ENCODE measurements at places on chromosomes 6 and 20.

- no peak for DNase-seq
These were observed 332.4 kb downstream of the PRKN start for GRCh38 chr6:162395181-162395580.

DNA sequence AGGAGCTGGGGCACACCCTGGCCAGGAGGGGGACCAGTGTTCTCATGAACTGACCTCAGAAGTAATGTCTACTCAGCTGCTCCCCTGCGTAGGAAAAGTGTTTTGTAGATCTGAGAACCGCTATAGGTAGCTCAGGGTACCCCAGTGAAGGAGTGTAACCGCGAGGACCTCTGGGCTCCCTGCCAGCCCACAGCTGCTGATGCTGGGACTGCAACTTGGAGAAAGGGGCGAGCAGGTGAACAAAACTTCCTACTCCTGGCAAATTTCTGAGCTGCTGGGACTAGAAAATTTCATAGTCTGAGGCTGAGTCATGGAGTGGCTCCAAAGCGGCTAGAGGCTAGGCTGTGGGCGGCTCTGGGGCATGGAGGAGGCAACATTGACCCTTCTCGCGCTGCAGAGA, 51.9 kb downstream of the PYGB start:
- DNase-seq: no peak

DNA sequence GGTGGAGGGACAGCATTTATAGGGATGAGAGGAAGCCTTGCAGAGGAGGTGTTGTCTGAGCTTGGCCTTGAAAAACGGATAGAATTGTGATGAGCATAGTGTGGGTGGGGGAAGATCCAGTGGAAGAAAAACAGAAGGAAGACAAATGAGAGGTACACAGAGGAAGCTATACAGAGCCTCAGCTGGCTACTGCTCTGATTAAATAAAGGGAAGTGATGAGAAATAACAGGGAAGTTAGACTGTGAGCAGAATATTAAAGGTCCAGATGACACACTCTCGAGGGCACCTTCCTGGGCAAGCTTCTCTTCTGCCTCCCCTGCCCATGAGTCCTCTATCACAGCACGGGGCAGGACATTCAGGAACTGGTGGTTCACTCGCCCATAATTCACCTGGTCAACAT, 182.3 kb downstream of the KIF16B start:
- DNase-seq: no peak

DNA sequence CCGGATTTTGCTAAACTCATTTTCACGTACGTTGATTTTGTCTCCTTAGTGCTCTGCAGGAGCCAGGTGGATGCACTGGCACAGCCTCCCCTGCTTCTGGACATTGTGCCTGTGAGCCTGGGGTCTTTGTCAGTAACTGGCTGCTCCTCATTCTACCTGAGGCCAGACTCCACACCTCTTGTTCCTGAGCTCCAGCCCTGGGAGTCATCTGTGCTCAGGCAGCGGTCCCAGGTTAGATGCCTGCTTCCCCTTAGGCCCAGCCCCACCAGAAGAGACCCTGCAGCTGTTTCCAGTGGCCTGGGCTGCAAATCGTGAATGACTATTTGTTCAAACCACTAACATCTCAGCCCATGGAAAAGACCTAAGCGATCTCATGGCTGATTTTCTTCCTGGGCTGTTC, 129.1 kb downstream of the ERMARD start:
- no peak for DNase-seq

DNA sequence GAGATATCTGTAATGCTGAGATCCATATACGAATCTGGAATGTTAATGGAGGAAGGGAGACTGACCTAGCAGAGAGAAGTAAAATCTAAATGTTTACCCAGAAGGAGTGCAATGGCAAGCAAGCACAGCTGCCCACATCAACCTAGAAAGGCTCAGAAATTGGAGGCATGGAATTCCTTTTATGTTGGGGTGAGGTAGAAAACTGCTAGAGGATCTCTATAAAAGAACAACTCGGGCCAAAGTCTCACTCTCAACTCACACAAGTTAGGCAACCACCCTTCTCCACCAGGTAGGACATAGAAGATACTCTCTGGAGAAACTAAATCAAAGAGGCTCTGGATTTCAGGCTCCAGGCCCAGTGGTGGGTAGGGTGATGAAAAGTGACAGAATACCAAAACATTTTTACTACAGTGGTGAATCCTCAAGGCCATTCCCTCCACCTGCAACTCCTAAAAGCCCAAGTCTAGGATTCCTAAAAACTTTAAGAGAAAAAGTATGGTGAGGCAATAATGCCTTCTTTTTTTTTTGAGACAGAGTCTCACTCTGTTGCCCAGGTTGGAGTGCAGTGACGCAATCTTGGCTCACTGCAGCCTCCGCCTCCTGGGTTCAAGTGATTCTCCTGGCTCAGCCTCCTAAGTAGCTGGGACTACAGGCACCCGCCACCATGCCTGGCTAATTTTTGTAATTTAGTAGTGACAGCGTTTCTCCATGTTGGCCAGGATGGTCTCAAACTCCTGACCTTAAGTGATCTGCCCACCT, 9.5 kb upstream of the ADGRG6 start:
- DNase-seq: no peak

- no peak for DNase-seq
These were observed 14.6 kb downstream of the TJAP1 start for GRCh38 chr6:43491750-43492661.

GRCh38 chr6:17831135-17831534, 124.4 kb upstream of the NUP153 start:
- DNase-seq: no peak

- DNase-seq: no peak
These were observed 319.6 kb upstream of the ARID1B start for GRCh38 chr6:156457601-156458000.

DNA sequence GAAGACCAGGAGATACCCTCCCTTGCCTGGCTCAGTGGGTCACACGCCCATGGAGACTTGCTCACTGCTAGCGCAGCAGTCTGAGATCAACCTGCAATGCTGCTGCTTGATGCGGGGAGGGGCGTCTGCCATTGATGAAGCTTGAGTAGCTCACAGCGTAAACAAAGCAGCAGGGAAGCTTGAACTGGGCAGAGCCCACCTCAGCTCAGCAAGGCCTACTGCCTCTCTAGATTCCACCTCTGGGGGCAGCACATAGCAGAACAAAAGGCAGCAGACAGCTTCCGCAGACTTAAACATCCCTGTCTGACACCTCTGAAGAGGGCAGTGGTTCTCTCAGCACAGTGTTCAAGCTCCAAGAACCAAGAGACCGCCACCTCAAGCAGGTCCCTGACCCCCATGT, 271.3 kb downstream of the ESR1 start:
- DNase-seq: no peak

- no peak for DNase-seq
These were observed 191.1 kb downstream of the SLC24A3 start for GRCh38 chr20:19403549-19403948.

DNA sequence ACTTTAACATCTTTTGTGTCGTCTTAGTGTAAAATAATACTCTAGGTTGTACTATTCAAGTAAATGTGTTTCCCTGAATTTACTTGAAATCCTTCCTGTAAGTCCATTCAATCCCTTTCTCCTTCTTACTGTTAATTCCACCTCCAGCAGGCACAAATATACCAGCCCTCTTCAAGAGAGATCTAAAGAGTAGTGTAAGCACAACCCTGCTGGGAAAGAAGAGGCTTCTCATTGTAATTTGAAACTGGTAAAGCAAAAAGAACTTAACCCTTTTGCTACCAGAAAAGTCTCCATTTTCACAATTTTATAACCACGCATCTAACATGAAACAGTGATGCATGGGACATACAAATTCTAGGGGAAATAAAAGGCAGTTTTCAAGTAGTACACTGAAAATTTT, at the start of gene BMP5:
Gene BMP5, minus strand, starts transcription at position 191 of the 400 bp plus-strand sequence. CDS start 725 bp downstream, outside the sequence.
- DNase-seq: no peak

DNA sequence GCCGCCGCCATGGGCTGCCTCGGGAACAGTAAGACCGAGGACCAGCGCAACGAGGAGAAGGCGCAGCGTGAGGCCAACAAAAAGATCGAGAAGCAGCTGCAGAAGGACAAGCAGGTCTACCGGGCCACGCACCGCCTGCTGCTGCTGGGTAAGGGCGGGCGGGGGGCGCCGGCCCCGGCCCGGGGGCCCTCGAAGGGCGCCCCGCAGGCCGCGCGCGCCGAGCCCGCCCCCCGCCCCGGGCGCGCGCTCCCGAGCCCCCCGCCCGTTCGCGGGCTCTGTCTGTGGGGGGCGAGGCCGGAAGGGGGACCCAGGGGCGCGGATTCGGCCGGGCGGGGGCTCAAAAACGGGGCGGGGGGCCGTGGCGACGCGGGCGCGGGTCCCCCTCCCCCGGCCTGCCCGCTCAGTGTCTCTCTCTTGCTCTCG, 39.2 kb downstream of the GNAS start:
- DNase-seq: no peak

DNA sequence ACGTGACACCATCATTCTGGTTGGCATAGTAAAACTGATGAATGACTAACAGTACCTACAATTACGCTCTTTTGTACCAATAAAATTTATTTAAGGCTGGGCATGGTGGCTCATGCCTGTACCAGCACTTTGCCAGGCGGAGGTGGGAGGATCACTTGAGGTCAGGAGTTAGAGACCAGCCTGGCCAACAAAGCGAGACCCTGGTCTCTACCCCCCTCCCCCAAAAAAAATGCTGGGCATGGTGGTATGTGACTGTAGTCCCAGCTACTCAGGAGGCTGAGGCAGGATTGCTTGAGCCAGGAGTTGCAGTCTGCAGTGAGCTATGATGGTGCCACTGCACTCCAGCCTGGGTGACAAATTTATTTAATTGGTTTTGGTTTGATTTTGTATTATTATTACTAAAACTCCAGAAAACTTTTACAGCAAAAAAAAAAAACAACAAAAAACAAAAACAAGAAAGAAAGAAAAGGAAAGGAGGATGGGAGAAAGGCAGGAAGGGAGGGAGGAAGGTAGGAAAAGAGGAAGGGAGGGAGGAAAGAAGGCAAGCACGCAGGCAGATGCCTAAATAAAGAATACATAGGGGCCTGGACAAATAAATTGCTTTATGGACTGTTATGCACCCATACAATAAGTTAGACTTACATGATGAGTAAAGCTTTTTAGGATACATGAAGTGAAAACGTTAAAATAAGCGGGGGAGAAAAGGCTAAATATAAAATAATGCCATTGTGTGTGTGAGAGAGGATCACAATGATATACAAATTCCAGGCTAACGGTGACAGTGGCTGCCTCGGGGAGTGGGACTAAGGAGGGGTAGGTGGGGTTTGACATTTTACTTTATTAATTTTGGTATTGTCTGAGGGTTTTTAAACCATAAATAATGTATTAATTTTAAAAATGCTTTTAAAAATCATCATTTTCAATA, 682 bp upstream of the ZSCAN9 start:
- DNase-seq: no peak

- DNase-seq: no peak
These were observed 98.5 kb downstream of the HDGFL1 start for GRCh38 chr6:22667855-22668254.

DNA sequence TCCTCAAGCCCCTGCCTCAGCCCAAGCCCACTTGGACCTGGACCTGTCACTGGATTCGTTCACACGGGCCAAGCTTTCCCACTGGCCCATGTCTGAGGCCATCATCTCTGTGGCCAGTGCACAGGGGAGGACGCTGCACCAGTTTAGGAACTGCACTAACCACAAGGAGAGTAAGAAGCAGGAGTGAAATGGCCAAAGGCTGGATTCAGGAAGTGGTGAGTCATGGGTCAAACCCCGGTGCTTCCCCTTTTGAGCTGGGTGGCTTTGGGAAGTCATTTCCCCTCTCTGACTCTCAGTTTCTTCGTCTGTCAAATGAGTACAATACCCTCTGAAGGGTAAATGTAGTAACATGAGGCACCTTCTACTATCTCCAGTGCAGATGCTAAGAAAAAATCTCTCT, 87.9 kb downstream of the CD40 start:
- DNase-seq: no peak

- DNase-seq: no peak
These were observed 155.1 kb upstream of the MLIP start for GRCh38 chr6:53956068-53956711.

DNA sequence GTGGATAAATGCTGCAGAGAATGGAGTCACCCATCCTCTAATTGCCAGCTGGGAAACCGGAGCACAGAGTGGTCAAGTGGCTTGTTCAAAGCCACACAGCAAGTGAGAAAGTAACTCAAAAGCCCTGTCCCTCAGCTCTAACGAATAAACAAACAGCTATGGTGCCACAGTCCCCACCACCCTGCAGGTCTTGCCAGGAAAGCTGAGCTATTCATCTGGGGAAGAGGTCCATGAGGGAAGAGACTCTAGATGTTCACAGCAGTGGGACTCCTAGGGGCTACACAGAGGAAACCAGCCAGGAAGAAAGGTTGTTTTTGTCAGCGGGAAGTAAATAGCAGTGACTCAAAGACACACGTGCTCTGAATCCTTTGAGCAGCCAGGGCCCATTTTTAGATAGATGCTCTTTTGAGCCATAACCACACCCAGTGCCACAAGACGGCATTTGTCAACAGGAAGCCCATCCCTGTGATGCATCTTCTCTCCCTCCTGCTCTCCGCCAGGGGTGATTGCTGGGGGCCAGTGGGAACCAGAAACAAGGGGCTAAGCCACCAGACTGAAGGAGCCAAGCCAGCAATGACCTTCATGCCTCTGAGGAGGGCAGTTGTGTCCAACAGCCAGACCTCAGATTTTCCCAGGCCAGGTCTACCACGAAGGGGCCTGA, 32.4 kb upstream of the TCP11 start:
- no peak for DNase-seq

- DNase-seq: no peak
These were observed 101.5 kb downstream of the NRSN1 start for GRCh38 chr6:24227556-24227955.

DNA sequence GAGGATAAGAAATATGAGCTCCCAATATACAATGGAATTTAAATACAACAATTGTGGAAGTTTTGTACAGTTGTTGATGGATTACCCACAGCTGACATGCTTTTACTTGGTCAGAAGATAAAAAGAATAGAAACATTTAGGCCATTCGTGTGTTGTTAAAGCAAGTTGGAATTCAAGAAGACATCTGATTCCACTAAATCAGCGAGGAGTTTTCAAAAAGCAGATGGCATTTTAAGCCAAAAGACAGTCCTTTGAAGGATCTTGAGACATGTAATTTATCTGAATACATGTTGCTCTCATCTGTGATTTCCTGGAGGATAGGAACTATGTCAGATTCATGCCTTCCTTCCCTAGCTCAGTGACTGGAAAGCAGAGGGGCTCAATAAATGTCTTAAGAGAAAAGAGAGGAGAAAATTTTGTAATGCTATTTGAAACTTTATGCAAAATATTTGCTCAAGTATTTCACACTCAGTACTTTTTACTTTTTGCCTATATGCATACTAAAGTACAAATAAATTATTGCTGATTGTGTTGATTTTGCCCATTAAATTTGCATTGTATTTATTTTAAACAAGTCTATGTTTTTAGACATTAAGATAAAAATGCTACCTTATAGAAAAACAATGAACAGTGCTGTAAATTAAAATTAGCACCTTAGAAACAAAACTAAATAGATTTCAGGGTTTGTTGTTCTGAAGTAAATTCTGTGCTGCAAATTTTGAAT, 733.8 kb upstream of the FLRT3 start:
- DNase-seq: no peak

GRCh38 chr6:144190593-144190992, 40.3 kb downstream of the STX11 start:
- DNase-seq: no peak

- no peak for DNase-seq
These were observed 30.9 kb downstream of the BCL2L1 start for GRCh38 chr20:31691646-31692275.

- no peak for DNase-seq
These were observed 140.9 kb downstream of the GJA10 start for GRCh38 chr6:90035047-90035723.
